Activated B cell treated with CpG ODN at 0.5 μM for 24 hours (primary cell): ENCODE measurements at places on chromosomes 16 and 17. TPM values are rescaled to one million over a fixed set of nuclear protein-coding genes. Genes with fewer than 3 reads are reported as not detected.

DNA sequence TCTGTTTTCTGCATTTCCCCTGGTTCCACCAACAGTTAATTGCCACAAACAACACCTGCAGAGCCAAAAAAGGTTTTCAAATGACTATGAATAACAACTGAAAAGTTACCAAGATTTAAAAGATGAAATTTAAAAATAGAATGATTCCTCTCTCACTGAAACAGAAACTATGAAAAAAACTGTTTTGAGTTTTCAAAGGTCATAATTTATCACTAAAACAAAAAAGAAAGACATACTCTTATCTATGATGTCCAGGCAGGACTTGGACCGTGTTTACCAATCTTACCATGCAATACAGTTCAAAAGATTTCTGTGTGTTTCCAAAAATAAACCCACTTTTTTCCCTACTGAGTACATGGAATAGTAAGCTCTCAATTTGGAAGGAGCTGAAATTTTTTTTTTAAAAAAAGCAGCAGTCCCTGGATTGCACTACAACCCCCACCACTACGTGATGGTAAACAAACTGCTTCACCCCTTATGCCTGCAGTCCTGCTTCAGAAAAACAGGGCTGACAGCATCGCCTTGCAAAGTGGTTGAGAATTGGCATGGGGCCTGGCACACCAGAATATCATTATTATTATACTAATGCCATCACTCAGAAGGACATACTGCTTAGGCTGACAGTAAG lies 8.5 kb downstream of the TXNDC11 start:
- no peak for DNase-seq

- DNase-seq, result no peak
Observed at GRCh38 chr17:4305224-4305623, 41.4 kb upstream of the ANKFY1 start.

DNA sequence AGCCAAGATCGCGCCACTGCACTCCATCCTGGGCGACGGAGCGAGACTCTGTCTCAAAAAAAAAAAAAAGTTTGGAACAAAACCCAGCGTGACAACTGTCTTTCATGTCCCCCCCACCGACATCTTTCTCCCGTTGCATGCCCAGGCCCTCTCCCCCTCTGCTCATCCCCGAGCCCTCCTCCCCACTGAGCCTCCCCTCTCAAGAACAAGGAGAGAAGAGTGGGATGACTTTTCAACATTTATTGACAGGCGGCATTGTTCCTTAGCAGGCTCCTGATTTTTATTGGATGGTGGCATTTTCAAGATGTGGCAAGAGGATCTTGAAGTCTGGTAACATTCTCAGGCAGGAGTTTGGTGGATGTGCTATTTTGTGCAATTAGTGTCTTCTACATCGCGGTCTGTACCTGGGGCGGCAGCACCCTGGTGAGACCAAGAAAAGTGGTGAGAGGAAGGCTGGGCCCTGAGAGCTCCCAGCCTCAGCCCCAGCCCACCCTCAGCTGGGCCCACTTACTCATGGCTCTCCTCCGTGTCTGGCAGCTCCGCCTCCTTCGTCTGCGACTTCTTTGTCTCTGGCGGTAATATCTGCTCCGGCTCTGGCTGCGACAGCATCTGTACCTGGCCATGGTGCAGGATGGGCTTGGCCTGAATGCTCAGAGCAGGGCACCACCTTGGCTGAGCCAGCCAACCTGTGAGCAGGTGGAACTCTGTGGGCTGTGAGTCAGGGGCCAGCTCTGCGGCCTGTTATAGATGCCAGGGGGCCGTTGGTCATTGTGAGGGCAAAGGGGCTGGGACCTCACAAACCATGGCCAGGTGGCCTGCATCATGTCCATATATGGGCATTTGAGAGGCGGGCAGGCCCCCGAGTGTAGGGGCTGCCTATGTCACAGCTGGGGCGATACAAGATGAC lies at the start of gene PRM1:
PRM1 (minus strand) TSS at position 715 of the 907 bp plus-strand sequence; CDS start at position 623, 92 bp downstream.
- no peak for DNase-seq

CDRT15 gene
- not detected in 2 replicates for total RNA-seq

C16orf54 gene
- 20.4 and 22.5 TPM in 2 replicates for total RNA-seq
